ENCODE measurements at places on chromosomes 7 and 10. TPM values are rescaled to one million over a fixed set of nuclear protein-coding genes. Genes with fewer than 3 reads are reported as not detected.

CCDC146 gene
- total RNA-seq = 14.1 TPM

GRCh38 chr7:94556028-94556427 lies 46.4 kb downstream of the CASD1 start:
- H3K4me3 ChIP-seq = no peak overlapping the region
- no peak for DNase-seq
- no peak overlapping the region for H3K27ac ChIP-seq
- peaks cover 3% of the 10 kb centered on the region for H3K36me3 ChIP-seq
- H3K27me3 ChIP-seq = no peaks in the 10 kb centered on the region

GRCh38 chr10:97229322-97230015 lies 43.7 kb upstream of the SLIT1 start:
- H3K27ac ChIP-seq = no peak overlapping the region
- H3K36me3 ChIP-seq = peaks cover 43% of the 10 kb centered on the region
- H3K27me3 ChIP-seq = no peaks in the 10 kb centered on the region
- no peaks in the 10 kb centered on the region for H3K4me1 ChIP-seq

GIMAP5 gene
- 83.3 TPM for total RNA-seq

DNA sequence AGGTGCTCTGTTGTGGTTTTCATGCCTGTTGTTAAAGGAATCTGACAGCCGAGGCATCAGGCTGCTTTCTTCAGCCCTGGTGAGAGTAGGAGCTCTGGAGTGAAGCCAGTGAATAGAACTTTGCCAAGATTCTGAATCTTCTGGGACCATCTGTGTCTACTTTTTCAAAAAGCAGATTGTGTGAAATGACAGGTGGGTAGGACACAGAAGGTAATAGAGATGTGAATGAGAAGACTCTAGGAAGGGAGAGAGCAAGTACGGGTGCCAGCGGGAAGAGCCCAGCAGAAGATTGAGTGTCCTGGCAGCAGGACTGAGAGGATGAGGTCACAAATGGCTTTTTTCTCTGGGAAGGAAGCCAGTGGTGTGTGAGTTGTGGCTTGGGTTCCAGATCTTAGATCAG lies 429.2 kb downstream of the SDK1 start:
- H3K4me1 ChIP-seq = no peaks in the 10 kb centered on the region
- H3K4me3 ChIP-seq = no peak overlapping the region
- peaks cover 4% of the 10 kb centered on the region for H3K27me3 ChIP-seq
- H3K27ac ChIP-seq = no peak overlapping the region
- DNase-seq = no peak

GRCh38 chr10:122513053-122513452 lies 47.5 kb upstream of the DMBT1 start:
- H3K4me1 ChIP-seq = peaks cover 36% of the 10 kb centered on the region
- H3K27me3 ChIP-seq = peaks cover 16% of the 10 kb centered on the region
- H3K36me3 ChIP-seq = no peaks in the 10 kb centered on the region
- no peak overlapping the region for H3K4me3 ChIP-seq

DNA sequence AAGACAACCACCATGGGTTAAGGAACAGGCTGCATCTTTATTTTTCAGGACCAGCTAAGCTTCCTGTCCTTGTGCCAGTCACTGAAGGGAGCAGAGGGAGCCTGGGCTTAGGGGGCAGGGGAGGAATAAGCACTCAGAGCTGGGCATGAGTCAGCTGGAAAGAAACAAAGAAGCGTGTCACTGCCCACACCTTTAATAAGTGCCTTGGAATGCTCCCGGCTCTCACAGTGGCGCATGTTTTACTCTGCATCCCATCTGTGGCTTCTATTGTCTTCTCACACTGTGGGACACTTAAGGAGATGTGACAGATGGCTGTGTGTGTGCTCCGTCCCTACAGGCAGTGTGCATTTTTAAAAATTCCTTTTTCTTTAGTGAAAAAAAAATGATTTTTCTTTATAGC lies 71.7 kb downstream of the MTURN start:
- no peak for DNase-seq
- H3K4me1 ChIP-seq = no peaks in the 10 kb centered on the region
- H3K36me3 ChIP-seq = no peaks in the 10 kb centered on the region
- no peak overlapping the region for H3K27ac ChIP-seq

GOLGA7B gene
- 9.4 TPM for total RNA-seq

DNA sequence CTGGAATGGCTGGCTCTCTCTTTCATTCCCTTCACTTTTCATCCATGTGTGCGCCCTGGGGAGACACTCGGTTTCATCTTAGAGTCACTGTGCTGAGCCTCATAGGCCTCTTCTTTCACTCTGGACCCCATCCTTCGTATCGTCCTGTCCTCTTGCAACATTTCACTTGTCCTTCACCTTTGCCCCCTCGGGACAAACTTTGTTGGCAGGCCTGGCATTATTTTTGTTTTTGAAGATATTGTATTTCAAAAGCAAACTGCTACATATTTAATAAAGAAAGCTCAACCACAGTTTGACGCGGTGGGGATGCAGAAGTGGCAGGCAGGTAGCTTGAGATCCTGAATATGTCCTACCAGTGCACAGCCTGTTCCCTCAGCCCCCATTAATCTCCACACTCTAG lies 36.6 kb downstream of the HIPK2 start:
- H3K27me3 ChIP-seq = no peaks in the 10 kb centered on the region
- no peak for DNase-seq
- peaks cover 2% of the 10 kb centered on the region for H3K36me3 ChIP-seq
- H3K27ac ChIP-seq = no peak overlapping the region
- peaks cover 22% of the 10 kb centered on the region for H3K4me1 ChIP-seq

GRCh38 chr10:74153123-74153522 lies 2.1 kb downstream of the ADK start:
- no peak overlapping the region for H3K4me3 ChIP-seq
- H3K4me1 ChIP-seq = peaks cover 11% of the 10 kb centered on the region
- no peak for DNase-seq
- H3K27me3 ChIP-seq = no peaks in the 10 kb centered on the region

ZNF365 gene
- 7.9 TPM for total RNA-seq

SFTPA1 gene
- 9.6 TPM for total RNA-seq

- no peaks in the 10 kb centered on the region for H3K36me3 ChIP-seq
- no peak overlapping the region for H3K4me3 ChIP-seq
- no peaks in the 10 kb centered on the region for H3K4me1 ChIP-seq
- no peak overlapping the region for H3K27ac ChIP-seq
- H3K27me3 ChIP-seq = no peaks in the 10 kb centered on the region
- DNase-seq = no peak
These were observed 12.2 kb downstream of the PTN start for GRCh38 chr7:137331378-137331777.

- peak overlapping the region; percentile 4 for H3K27ac ChIP-seq
- no peaks in the 10 kb centered on the region for H3K36me3 ChIP-seq
- peaks cover 20% of the 10 kb centered on the region for H3K4me1 ChIP-seq
- H3K4me3 ChIP-seq = peak overlapping the region; percentile 90
- no peak for DNase-seq
These were observed 620 bp downstream of the SLK start for GRCh38 chr10:103967448-103968071.

Data from T-cell (primary cell).